Stimulated activated CD4-positive, alpha-beta T cell treated with anti-CD3 and anti-CD28 coated beads, Interleukin-1b, Interleukin-23, amount 100 ng/mL, for 1 hour (primary cell): ENCODE measurements at places on chromosomes 1 and 21.
A peak's percentile ranks its signal among the peaks of the same experiment; 100 is the strongest.

DNA sequence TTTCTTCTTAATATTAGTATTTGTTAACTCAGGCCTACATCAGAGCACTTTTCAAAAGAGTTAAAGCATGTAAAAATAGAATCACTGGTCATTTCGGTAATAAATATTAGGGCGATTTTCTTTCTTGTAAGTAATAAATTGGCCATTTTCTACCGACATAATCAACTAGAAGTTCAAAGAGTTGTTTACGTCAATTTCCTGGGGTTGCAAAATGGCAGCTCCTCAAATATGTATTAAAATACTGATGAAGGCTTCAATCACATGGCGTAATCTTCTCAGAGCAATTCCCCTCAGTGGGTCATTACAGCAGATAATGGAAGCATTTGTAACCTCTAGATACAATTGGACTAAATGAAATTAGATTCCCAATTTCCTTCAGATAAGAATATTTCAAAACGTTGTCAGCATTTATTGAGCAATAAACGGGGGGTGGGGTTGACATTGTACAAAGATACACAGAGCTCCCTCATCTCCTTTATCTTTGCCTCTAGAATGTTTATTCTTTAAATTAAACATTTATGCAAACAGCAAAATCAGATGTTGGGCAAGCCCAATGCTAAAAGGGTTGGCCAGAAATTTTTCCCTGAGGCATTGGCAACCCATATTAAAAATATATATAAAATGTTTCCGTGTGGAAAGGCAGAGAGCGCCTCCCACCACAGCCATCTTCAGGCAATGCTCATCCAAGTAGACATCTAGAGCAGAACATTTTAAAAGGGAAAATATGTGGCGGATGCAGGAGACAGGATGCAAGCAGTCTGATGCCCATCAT lies 240.6 kb downstream of the NCAM2 start:
- no peak for DNase-seq

- DNase-seq: no peak
These were observed 37.8 kb upstream of the PRELP start for GRCh38 chr1:203437696-203438315.

- DNase-seq: peak; percentile 30
These were observed 4.9 kb upstream of the ALDH4A1 start for GRCh38 chr1:18907021-18907916.

DNA sequence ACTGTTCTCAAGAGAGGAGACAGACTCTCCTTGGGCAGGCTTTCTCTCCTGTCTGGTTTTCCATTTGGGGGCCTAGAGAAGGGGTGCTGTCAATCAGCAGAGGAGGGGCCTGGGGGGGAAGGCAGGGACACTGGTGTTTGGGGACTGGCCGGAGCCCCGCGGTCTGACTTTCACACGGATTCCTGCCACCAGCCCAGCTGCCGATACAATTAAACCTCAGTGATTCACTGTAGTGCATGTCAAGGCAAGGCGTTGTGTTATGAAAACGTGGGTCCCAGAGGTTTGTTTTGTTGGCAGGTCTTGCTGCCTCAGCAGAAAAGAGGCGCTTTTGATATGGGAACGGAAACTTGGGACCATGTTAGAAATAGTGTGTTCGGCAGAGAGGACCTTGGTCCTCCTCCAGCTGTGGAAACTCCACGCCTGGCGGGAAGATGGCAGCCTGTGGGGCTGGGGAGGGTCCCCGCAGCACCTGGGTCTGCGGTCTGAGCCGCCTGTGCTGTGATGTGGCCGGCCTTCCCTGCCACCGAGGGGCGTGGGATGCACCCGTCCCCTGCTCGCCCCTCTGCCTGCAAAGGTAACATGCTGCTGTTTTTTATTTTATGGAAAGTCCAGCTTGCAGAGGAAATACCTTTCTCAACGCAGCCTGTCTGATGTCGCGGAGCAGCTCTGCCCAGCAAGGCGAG lies 47.6 kb downstream of the SPSB1 start:
- no peak for DNase-seq

- no peak for DNase-seq
These were observed 164.3 kb downstream of the SETD4 start for GRCh38 chr21:35896060-35896459.

GRCh38 chr1:159880430-159880829 lies 18.0 kb upstream of the VSIG8 start:
- DNase-seq: no peak

- DNase-seq: no peak
These were observed 726 bp upstream of the CYB5R1 start for GRCh38 chr1:202967684-202968281.

DNA sequence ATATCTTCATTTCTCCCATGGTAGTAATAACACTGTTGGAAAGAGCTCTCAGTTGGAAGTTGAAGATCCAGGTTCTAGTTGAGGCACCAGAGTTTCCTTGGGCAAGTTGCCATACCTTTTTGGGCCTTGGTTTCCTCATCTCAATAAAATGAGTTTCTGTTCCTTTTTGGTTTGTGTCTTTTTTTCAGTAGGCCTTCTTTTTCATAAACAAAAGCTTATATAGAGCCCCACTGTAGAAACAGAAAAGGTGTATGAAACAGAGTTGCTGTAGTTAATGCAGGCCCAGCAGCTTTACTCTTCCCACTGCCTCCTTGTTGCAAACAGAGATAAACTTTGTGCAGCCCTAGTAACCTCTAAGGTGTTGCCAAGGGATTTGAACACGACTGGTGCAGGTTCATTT lies 41.7 kb downstream of the WNT4 start:
- no peak for DNase-seq

DNA sequence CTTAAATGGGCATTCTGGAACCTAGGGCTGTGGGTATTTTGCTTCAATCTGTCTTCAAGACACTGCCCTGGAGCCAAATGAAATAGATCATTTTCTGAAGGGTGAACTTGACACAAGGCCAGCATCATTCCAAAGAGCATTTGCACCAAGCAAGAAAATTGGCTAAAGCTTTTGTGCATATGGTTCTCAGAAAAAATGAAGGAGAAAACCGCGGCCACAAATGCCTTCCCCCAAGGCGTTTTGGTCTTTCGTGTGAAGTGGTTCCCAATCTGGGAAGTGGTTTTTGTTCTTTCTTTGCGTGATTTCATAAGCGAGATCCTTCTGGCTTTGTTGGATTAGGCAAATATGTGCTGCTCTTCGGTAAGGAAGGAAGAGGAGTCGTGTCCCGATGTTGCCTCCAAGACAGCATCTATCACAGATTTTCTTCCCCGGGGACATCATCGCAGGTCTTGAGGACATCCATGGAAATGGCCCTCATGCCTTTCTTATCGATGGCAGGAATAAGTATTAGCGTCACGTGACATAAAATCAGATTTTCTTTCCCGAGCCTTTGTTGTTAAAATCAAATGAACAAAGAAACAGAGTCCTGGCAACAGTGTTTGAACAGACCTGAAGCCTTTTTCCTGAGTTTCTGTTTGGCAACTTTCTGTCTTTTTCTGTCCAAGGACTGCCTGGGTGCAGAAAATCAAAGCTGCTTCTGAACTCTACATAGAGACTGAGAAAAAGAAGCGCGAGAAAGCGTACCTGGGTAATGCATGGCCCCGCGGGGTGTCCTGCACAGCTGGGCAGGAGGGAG lies 31.0 kb downstream of the ATP5PO start:
- DNase-seq: no peak

DNA sequence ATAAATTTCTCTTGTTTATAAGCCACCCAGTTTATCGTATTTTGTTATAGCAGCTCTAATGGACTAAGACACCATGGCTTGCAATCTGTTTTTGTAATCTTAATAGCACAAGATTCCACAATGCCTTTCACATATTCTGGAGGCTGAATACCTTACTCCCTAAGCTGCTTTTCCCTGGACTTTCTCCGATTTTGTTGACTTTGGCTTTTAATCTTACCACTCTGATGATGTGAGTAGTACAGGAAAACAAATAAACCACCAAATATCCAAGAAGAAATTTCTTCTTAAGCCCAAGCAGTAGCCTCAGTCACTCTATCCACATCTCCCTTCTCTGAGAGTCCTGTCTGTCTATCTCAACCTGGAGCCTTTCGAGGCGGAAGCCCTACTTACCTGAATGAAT lies 838.6 kb downstream of the LTN1 start:
- DNase-seq: no peak

- DNase-seq: no peak
These were observed 202.2 kb upstream of the KIAA0040 start for GRCh38 chr1:175394739-175395138.

GRCh38 chr1:80448081-80448480 lies 1352.7 kb upstream of the ADGRL2 start:
- no peak for DNase-seq

- no peak for DNase-seq
These were observed 60.7 kb upstream of the BTG3 start for GRCh38 chr21:17673261-17674020.

- no peak for DNase-seq
These were observed 93.2 kb downstream of the CTH start for GRCh38 chr1:70504176-70504820.

GRCh38 chr1:26177182-26177684 lies at the start of gene CNKSR1:
TSS of gene CNKSR1 (plus strand) at chr1:26177491. CDS start at chr1:26177548, 57 bp downstream.
- DNase-seq: no peak

DNA sequence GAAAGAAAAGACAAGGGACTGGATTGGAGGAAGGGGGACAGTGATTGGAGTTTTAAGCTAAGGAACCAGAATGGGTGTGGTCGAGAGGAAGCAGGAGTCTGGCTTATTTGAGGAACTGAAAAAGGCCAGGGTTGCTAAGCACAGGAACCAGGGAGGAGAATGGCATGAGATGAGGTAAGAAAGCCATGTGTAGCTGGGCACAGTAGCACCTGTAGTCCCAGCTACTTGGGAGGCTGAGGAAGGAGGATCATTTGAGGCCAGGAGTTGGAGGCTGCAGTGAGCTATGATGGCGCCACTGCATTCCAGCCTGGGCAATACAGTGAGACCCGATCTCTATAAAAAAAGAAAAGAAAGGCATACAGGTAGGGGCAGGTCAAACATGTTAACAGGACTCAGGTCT lies 8.1 kb upstream of the KHDRBS1 start:
- DNase-seq: no peak

- DNase-seq: no peak
These were observed 34.7 kb upstream of the EXOSC10 start for GRCh38 chr1:11134251-11134897.

- DNase-seq: no peak
These were observed 87.1 kb downstream of the DAB1 start for GRCh38 chr1:57336793-57337192.

GRCh38 chr1:218415726-218416125 lies 70.6 kb downstream of the TGFB2 start:
- DNase-seq: no peak

DNA sequence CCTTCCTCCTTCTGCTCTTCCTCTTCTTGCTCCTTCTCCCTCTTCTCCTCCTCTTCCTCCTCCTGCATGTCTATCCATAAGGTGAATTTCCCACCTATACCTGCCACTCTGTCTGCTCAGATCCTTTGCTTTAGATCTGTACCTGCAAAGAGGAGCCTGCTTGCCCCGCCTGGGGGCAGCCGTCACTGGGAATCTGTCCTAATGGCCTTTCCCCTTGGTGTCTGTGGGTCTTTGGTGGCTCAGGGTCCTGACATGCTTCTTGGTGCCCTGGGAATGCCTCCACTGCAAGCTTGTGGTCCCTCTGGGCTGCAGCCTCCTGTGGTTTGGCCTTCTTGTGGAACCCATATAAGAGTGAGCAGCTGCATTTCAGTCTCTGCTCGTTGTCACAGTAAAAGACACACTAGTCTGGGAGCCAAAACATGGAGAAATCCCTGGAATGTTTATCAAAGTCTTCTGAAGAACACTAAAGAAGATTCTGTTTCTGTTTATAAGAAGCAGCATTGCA lies 79.5 kb upstream of the CSF3R start:
- DNase-seq: no peak

DNA sequence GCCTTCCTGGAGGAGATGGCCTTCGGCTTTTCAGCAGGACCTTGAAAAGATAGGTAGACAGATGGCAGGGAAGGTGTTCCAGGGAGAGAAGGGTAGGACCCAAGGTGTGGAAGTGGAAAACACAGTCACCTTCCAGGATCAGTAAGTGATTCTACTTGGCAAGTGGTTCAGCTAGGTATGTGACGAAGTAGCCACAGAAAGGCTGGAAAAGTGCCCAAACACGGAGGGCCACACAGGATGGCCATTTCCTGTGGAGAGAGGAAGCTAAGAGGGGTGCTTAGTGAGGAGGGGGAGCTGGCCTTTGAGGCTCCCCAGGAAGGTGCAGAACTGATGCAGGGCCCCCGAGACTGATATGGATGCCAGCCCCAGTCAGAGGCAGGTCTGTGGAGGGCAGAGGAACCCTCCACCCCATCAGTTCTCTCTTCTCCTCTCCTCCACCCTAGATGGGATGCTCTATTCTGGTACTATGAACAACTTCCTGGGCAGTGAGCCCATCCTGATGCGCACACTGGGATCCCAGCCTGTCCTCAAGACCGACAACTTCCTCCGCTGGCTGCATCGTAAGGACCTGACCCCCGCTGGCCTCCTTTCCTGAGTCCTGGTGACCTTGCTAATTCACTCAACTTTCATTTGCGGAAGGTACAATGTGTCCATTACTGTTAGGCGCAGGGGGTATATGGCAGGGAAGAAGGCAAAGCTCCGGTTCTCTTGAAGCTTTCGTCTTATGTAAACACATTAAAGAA lies 6.8 kb downstream of the SEMA4A start:
- no peak for DNase-seq

- no peak for DNase-seq
These were observed 537.3 kb downstream of the KCNT2 start for GRCh38 chr1:196070940-196071339.

DNA sequence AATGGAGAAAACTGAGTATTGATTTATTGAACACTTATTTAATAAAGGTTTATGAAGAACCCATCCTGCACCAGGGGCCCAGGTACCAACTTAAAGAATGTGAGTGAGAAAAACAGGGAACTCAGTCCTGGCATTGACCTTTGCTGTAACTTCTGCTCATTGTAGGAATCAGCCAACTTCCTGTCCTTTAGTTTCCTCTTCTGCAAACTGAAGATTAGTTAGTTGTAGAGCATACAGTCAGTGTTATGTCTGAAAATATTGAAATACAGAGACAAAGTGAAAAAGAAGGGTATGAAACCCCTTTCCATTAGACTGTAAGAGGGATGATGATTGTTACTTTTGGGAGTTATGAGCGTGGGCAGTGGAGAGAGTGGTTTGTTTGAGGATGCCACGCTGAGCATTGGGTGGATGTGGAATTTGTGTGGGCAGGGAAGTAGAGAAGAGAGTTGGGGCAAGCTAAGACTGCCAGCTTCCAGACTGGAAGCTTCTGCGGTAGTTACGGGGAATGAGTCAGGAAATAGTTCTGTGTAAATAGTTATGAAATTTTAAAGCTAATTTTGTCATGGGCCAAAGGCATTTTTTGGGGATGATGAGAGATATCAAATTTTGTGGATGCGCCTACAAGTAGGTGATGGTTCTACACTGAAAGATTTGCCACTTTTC lies 89.2 kb downstream of the GPR88 start:
- no peak for DNase-seq

GRCh38 chr1:166999075-166999474 lies 10.0 kb downstream of the MAEL start:
- no peak for DNase-seq

DNA sequence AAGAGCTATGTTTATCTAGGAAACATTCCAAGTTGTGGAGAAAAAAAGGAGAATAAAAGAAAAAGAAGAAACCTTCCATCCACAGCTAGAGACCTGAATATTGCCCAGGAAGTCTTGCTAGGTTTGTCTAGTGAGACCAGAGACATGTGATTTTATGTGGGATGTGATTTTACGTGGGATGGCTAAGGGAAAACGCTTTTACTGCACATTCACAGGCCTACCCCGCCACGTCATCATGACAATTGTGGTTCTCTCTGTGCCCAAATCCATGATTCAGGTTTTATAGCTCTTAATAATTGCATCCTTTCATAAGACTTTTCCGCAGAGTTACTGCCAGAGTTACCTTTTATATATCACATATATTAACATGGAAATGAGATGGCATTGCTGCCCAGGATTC lies 86.4 kb upstream of the SSX2IP start:
- DNase-seq: no peak

- DNase-seq: no peak
These were observed 843.2 kb downstream of the AMY1C start for GRCh38 chr1:104592926-104593325.
